Fibroblast of mammary gland (primary cell): ENCODE measurements at places on chromosomes 12 and 14.

DNA sequence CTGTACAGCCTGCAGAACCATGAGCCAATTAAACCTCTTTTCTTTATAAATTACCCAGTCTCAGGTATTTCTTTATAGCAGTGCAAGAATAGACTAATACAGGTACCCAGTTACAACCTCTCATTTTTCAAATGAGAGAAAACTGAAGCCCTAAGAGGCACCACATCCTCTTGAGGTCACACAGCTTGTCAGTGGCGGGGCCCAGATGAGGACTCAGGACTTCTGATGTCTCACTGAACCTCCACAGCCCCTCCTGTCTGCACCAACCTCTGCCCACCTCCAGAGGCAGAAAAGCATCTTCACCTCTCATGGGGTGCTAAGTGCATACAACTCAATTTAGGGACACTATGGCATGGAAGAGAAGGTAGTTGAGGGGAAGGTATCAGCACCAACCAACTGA lies 120.7 kb downstream of the CRACR2A start:
- no peak for DNase-seq

DNA sequence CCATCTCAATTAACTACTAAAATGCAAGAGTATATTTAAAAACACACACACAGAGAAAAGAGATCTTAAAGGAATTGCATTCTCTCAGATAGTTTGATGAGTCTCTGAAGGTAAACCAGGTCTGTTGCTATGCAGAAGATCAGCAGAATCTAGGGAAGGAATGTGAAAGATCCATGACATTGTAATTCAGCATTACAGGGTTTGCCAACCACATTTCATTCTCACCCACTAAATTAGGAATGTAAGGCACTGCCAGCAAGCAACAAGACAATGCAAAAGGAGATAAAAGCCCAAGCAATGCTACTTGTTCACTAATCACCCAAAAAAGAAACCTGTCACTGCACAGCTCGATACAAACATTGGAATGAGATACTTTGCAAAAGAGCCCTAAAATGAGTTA lies 106.3 kb downstream of the LRIG3 start:
- no peak for DNase-seq

DNA sequence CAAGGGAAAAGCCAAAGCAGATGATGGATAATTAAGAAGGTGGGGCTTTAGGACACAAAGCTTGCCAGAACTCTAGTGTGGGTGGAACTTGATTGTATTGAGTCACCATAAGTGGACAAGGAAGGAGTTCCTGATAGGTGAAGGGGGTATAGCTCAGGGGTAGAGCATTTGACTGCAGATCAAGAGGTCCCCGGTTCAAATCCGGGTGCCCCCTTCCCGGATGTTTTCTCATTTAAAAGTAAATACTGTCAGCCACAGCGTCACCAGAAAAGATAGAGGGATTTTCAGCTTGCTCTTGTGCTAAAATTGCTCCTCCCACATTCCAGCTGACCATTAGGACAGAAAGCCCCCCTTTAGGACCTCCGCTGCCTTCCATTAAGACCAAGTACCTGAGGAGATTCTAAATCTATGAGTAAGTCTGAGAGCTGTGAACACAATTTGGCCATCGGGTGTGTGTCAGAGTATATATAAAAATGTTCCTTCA lies 36.6 kb downstream of the DCAF4 start:
- DNase-seq: peak; percentile 96

DNA sequence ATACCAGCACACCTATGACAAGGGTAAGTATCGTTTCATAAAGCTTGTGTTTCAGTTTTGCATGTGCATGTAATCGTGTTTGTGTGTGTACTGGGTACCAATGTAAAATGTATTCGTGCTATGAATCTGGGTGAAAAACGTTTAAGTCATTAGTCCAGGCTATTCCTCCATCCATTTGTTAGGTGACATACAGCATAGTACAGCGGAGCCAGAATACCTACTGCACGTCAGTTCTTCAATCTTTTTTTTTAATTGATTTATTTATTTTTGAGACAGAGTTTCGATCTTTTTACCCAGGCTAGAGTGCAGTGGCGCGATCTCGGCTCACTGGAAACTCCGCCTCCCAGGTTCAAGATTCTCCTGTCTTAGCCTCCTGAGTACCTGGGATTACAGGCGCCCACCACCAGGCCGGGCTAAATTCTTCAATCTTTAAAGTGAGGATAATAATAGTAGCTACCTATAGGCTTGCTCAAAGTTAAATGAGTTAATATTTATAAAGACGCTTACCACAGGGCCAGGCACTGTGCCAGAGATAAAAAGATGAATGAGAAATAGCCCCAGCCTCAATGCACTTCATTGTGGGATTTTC lies 661 bp upstream of the RPS26 start:
- no peak for DNase-seq

- no peak for DNase-seq
Observed at GRCh38 chr12:57380300-57380699, 50.5 kb downstream of the R3HDM2 start.

- no peak for DNase-seq
Observed at GRCh38 chr14:63671987-63672386, 30.3 kb upstream of the WDR89 start.

GRCh38 chr14:102929241-102930137 lies 7.0 kb downstream of the AMN start:
- DNase-seq: no peak

- DNase-seq: peak; percentile 62
Observed at GRCh38 chr12:55729819-55730818, 1.3 kb upstream of the CD63 start.

DNA sequence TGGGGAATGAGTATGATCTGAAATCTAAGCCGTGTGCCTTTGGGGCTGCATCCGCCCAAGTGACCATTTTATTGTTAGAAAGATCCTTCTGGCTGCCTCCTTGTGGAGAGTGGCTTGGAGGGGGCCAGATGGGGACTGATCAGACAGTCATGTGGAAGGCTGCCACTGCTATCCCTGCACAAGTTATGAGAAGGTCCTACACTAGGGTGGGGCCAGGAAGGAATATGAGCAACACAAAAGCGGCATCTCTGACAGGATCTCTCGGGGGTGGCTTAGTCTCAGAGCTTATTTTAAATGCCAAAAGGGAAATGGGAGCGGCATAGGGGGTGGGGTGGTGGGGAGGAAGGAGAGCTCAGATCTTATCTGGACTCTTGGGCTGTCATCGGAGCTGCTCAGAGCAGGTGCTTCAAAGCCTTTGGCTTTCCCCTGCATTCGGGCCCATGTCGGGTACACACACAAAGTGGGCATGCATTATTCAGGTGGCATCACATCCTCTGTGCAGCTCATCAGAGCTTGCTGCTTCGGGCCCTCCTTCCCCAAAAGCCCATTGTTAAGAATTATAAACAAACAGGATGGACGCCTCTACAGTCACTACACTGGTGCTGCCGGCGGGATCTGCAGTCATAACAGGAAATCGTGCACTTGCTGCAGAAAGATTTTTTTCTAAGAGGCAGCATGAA lies 805.4 kb downstream of the VRK1 start:
- DNase-seq: no peak

DNA sequence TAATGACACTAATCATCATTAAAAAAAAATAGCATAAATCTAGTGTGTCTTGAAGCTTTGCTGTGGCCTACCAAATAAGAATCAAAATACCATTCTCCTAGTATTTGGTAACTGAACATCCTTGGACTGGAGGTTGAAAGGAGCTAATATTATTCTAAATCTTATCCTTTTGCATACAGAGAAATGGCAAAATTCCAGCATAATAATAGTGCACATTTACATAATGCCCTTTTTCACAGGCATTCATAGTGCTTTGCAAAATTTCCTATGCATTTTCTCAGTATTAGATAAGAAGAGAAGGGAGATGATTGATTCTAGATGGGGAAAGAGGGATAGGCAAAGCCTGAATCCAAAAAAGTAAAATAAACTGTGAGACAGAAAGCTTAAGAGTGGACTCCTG lies 13.9 kb upstream of the CCDC196 start:
- no peak for DNase-seq

- DNase-seq: no peak
Observed at GRCh38 chr14:22668863-22669262, 24.7 kb upstream of the OR6J1 start.

GRCh38 chr14:29805415-29806123 lies 122.1 kb downstream of the PRKD1 start:
- DNase-seq: peak; percentile 97

- DNase-seq: no peak
Observed at GRCh38 chr12:27794818-27795584, 15.0 kb upstream of the MANSC4 start.

- DNase-seq: no peak
Observed at GRCh38 chr14:101739446-101740141, 21.9 kb upstream of the PPP2R5C start.

- no peak for DNase-seq
Observed at GRCh38 chr12:108930155-108930554, 50.3 kb downstream of the DAO start.

- peak; percentile 10 for DNase-seq
Observed at GRCh38 chr14:70654632-70655031, 12.9 kb downstream of the TTC9 start.

- DNase-seq: no peak
Observed at GRCh38 chr12:43425361-43425760, 126.6 kb downstream of the ADAMTS20 start.

- DNase-seq: peak; percentile 49
Observed at GRCh38 chr14:80212023-80212397, 706 bp upstream of the DIO2 start.

- peak; percentile 58 for DNase-seq
Observed at GRCh38 chr14:105448706-105449111, 25.9 kb upstream of the CRIP2 start.

GRCh38 chr14:39609119-39609518 lies 176.9 kb upstream of the FBXO33 start:
- no peak for DNase-seq

DNA sequence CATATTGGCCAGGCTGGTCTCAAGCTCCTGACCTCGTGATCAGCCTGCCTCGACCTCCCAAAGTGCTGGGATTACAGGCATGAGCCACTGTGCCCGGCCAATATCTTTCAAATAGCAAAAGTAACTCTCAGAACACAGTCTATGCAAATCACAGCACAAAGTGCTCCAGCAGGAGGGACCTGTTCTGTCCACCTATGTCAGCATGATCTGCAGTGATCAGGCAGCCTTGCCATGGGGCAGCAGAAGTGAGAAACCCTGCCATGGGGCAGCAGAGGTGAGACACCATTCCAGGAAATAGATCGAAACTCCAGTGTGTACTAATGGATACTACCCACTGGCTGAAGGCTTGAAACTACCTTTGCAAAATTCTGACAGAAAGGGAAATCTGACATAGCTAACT lies 78.5 kb upstream of the EIF5 start:
- no peak for DNase-seq

- peak; percentile 40 for DNase-seq
Observed at GRCh38 chr12:109497675-109498074, 20.2 kb downstream of the UBE3B start.

DNA sequence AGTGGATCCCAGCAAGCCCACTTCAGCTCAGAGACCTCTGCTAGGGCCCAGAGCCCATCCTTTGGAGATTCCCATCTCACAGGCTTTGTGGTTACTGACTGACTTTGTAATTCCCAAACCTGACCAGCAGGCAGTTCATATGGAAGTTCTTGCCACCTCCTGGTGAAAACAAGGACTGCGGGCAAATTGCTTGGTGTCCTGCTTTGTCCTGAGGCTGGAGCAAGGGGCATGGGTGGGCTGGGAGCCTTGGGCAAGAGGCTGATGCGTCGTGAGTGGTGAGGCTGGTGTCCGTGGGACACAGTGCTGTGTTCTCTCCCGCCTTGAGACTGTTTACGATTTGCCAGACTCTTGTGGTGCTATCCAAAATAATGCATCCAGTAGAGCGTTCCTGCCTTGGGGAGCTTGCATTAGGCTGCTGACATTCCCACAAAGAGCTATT lies 91.0 kb downstream of the LRRC74A start:
- DNase-seq: peak; percentile 84

GRCh38 chr12:49568442-49569162 lies 660 bp upstream of the MCRS1 start:
- DNase-seq: no peak

DNA sequence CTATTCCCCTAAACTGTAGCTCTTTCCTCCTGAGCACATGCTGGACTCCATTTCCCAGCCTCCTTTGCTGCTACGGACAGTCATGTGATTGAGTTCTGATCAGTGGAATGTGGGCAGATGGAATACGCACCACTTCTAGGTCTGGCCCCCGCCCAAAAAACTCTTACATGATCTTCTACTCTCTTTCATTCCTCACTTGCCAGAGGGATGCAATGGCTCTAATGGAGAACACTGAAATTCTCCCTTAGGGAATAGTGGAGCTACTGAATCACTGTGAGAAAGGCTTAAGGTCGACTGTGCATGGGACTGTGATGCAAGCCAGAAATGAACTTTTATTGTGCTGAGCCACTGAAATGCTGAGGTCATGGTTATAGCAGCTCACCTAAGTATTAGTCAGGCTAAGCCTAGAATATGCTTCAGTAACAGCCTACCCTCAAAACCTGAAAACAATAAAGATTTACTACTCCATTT lies 13.0 kb upstream of the TMED2 start:
- peak; percentile 98 for DNase-seq

GRCh38 chr12:80936642-80937390 lies 918 bp downstream of the LIN7A start:
- peak; percentile 35 for DNase-seq

- DNase-seq: no peak
Observed at GRCh38 chr14:88203291-88203690, 119.8 kb downstream of the KCNK10 start.

GRCh38 chr12:132847363-132848356 lies 19.0 kb upstream of the GOLGA3 start:
- DNase-seq: no peak

DNA sequence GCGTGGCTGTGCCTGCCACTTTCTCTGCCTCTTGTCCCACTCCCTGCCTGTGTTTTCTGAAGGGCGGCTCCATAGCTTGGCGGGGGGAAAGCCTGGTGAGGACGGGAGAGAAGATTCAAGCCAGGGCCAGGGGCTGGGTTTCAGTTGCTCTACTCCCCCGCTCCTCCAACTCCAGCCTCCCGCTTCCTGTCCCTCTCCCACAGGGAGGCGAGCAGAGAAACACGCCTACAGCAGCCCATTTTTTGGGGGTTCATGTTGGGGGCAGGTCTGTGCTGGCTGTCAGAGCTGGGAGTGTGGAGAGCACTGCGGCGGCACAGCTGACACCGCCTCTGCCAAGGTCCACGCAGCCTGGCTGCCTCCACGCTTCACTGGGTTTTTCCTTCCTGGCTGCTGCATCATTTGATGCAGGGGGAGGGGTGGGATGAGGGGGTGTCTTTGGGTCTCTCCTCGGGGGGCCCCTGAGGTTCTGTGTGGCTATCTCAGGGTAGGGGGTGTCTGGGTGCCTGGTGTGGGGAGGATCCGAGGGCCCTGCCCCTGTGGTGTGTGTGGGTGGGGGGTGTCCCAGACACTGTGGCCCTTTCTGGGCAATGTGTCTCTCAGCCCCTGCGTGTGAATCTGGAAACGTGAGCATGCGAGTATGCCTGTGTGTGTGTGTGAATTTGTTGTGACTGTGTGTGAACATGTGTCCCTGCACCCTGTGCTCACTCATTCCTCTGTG lies 10.7 kb upstream of the KRT80 start:
- DNase-seq: no peak
